RKO (cell line): ENCODE measurements at places on chromosomes 7 and 10.

- no peak for DNase-seq
These were observed 14.8 kb upstream of the FHIP2A start for GRCh38 chr10:114806562-114807391.

DNA sequence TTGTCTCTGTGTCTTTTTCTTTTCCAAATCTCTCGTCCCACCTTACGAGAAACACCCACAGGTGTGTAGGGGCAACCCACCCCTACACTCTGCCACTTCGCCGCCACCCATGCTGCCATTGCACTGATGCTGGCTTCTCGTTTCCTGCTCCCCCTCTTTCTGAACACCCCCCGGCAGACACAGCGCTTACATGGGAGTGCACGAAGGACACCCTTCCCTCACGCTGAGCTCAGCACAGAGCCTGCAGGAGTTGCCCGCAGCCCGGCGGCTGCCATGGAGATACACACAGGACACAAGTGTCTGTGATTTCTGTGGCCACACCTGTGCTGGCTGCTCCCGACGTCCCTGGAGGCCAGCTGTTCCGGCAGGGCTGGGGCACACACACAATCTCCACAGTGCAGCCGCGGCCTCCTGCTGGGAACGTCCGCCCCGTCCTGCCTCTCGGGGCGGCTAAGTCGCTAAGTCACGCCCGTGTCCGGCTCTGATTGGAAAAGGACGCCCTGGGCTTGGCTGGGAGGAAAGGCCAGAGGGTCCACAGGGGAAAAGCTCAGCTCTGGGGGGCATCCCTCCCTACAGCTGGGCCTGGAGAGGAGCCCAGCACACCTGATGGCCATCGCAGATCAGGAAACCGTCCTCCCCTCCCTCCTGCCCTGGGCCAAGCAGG lies 349.8 kb downstream of the PTPRN2 start:
- no peak for DNase-seq

GRCh38 chr7:3011211-3011852 lies 32.3 kb downstream of the CARD11 start:
- DNase-seq = no peak

GRCh38 chr10:88522715-88523114 lies 60.4 kb downstream of the RNLS start:
- DNase-seq = no peak

DNA sequence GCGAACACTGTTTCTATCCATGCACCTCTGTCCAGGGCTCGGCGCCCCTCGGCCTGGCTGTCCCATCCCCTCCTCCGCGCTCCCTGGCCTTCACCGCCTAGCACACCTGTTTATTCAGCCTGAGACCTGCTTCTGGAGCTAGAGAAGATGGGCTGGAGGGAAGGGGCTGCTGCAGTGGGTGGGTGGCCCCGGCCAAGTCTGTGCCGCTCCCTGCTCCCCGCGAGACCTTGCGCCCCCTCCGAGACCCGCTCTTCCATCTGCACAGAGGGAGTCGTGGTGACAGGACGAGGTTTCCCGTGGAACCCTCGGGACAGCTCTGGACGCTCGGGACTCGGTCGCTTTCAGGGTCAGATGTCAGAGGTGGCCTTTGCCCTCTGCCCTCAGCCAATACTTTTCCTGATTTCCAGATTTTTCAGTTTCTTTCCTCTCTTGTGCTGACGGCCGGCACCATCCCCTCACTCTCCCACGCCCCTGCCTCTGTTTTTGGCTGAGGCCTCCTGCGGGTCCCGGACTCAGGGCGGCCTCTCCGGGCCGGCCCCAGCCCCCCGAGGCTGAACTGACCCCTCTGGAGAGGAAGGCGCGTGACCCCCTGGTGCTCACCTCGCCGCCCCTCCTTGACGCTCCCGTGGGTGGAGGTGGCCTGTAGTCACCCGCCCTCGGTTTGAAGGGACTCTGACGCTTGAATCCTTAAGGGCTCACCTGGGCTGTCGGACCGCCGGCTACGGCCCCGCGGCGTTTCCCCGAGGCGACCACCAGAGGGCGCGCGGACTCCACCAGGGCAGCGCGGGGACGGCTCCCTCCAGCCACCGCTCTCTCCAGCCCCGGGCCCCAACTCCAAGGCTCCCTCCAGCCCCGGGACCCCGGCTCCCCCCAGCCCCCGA lies 15.6 kb downstream of the SHH start:
- DNase-seq = peak; percentile 48

DNA sequence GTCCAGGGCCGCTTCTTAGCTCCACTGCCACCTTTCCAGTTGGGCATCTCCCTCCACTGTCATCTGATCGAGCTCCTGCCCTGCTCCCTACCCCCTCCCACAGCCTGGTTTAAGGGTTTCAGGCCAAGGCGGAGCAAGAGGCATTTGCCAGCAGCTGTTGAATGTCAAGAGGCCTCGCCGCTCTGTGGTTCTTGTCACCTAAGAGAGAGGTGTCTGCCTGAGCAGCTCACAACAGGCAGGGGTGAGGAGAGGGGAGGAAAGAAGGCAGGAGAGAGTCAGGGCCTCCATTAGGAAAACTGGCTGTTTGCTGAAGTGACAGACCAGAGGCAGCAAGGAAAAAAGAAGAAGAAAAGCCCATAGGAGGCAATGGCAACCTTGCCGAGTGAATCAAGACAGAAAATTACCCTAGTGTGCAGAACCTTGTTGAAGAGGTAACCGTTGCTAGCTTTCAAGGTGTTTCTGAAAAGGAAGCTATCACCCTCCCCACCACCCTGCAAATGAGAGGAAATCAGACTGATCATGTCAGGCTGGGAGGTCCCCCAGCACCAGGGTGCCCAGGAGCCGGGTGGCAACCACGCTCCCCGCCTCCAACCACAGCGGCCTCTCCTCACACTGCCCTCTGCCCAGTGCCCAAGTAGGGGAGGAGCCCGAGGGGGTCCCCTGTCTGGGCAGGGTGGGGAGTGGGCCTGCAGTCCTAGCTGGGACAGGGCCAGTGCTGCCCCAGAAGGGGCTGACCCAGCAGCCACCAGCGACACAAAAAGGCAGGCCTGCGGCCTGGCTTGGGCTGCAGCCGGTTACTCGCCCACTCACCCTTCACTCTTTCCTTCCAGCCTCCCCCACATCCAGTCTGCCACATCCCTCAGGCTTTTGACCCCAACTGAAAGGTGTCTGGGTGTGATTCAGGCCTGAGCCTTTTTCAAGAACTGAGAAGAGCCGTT lies 7.1 kb downstream of the GATA3 start:
- no peak for DNase-seq

DNA sequence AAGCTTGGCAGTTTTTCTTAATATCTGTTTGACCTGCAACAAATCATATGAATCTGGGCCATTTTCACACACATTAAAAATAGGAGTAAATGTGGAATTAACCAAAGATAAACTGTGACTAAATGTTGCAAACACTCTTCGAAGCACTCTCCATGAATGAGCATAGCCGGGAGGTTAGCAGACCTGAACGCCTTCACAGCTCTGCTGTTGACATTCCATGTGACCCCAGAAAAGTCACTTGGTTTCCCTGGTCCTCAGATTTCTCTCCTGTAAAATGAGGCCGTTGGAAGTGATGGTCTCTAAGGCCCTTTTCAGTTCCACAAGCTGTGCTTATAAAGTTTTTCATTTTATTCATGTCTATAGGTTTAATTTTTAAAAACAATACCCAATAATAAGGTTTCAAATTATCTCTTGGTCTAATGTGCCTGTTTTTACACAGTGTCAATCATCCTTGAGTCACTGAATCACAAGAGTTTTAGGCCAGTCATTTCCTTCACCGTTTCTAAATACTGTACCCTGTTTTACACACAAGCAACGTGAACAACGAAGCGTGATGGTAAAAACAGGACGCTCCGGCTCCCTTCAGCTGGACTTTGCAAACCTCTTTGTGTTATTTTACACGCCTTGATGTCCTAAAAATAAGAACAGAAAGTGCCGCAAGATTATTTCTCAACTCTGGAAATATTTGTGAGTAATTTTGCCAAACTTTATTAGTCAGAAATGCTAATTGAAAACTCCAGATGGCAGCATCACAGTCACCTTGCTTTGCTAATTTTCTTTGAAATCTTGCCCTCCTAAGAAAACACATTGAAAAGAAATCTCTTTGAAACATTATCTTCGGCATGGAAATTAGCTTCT lies 38.6 kb upstream of the MET start:
- peak; percentile 91 for DNase-seq

DNA sequence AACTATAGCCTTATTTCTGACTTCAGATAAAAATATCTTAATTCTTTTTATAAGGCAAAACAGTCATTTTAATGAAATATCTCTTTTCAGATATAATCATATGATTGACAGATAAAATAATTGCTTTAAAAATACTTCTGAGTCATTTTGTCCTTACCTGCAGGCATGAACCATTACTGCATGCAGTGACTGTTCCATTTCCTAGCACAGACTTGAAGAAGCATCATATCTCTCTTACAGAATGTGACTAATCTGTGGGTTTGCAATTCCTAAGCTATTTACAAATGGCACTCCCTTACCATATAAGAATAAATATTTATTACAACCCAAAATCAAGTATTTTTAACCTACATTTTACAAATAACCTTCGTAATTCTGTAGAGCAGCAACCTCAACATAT lies 120.7 kb downstream of the SRPK2 start:
- peak; percentile 88 for DNase-seq

- DNase-seq = no peak
These were observed 107.2 kb upstream of the FAM133B start for GRCh38 chr7:92697414-92697813.

- DNase-seq = no peak
These were observed 3.4 kb downstream of the KCNIP2 start for GRCh38 chr10:101840102-101840684.

DNA sequence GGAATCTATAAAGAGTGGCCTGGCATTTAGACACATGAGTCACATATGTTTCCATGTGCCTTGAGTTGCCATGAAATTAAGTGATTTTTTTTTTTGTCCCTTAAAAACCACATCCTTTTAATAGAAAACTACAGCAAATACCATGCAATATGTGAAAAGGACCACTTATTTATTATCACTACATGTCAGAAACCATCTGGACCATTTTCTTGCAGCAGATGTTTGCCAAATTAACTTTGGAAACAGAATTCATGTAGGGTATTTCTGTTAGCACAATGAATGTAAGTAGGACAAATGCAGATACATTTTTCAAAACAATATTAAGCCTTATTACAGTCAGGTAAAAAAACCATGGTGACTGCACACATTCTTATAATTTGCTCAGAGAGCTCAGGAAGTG lies 230.6 kb downstream of the REEP3 start:
- no peak for DNase-seq

- no peak for DNase-seq
These were observed 45.8 kb upstream of the GLCCI1 start for GRCh38 chr7:7922684-7923385.

- DNase-seq = no peak
These were observed 209.9 kb upstream of the GHITM start for GRCh38 chr10:83929399-83929798.

GRCh38 chr7:147432079-147432478 lies 1158.5 kb upstream of the C7orf33 start:
- no peak for DNase-seq

DNA sequence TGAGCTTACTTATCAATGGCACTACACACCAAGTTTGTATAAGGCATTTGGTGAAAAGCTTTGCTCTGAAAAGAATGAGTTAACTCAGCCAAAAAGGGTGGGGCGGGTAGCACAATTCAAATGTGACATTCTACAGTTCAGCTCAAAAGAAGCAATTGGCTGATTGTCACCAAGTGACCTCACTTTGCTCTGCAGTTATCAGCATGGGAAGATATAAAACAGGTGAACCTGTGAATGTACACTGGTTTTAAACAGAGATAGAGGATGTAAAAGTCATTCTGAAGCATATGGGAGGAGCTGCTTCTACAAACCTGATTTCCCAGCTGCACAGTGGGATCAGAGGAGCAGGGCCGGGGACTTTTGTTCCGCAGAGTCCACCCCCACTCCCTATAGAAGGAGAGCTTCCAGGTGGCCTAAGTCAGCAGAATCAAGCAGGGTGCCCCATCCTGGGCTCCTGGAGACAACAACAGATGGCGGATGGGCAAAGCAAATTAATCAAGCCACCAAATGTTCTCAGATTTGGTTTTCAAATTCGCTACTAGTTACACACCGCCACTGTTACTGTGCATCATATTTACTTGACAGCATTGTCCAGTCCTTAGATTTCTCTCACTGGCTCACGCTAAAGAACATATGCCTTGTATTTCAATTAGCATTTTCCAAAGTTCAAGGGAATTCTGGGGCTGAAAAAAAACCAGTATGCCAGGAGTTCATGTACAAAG lies 27.5 kb upstream of the NPVF start:
- DNase-seq = no peak

- DNase-seq = no peak
These were observed 18.2 kb upstream of the MAGI2 start for GRCh38 chr7:79471699-79472098.

DNA sequence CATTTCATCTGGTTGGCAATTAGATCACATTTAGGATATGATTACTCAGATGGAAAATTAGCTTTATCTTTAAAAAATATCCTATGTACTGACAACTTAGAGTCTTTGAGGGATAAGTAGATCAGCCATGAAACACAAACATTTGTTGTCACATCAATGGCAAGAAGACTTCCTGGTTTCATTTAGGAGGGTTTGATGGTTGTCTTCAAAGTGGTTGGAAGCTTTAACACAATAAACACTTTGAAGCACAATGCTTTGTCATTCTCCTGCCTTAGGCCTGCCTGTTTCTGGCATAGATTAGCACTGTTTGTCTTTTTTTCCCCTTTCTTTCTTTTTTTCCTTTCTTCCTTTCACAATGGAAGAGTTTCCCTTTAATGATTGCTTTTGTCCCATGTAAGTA lies 20.5 kb downstream of the INHBA start:
- no peak for DNase-seq

GRCh38 chr7:43647673-43648472 lies 65.0 kb downstream of the STK17A start:
- DNase-seq = peak; percentile 98

- DNase-seq = no peak
These were observed 69.0 kb downstream of the LHFPL3 start for GRCh38 chr7:104397442-104397841.

GRCh38 chr10:76736815-76737618 lies 900.6 kb downstream of the KCNMA1 start:
- no peak for DNase-seq

- peak; percentile 9 for DNase-seq
These were observed 63.0 kb upstream of the SP4 start for GRCh38 chr7:21364801-21365271.

DNA sequence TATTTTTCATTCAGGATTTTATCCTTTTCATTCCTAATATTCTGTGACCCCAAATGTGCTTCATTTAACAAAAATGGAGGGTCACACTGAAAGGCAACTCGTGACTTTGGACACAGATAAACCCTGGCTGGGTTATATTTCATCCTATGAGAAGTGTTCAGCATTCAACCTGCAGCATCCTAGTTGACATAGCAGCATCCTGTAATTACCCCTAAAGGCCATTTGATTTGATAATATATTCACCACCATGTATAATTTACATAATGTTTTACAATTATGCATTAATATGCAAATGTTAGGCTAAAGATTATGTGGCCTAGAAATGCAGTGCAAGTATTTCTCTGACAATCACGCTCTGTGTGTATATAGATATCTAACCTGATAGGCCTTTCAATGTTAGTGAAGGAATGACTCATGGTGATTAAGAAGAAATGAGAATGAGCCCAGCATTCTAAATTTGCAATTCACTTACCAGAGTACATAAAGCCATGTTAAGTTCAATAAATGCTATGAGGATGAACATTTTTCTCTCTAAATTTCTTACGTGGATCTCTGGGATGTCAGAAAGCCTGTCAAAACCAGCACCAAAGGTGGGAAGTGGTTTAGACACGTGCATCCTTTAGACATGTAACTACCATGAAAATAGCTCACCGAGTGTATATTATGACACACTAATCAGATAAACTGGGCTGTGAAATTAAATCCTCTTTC lies 337.7 kb upstream of the AOAH start:
- no peak for DNase-seq
